Right ventricle myocardium inferior (tissue), 1 donor: ENCODE measurements at places on chromosomes 7 and 10. TPM values are rescaled to one million over a fixed set of nuclear protein-coding genes. Genes with fewer than 3 reads are reported as not detected.

GRCh38 chr7:81851413-81851812 lies 81.6 kb upstream of the HGF start:
- DNase-seq = no peak

Gene HOXA11
- total RNA-seq = not detected

DNA sequence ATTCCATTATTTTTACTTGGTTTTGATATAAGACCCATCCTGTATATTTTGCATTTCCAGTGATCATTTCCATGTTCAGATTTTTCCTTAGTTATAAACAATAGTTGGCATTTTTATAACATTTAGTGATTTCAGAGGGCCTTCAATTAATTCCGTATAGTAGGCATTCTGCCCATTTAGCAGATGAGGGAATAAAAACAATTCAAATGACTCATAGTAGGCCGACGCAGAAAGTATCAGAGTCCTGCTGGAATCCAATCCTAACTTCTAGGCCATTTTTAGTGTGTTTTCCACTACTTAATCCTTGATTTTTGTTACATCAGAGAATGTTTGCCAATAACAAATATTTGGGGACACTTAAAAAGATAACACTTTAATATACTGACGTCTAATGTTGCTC lies 15.4 kb downstream of the RNF32 start:
- DNase-seq = no peak

DNA sequence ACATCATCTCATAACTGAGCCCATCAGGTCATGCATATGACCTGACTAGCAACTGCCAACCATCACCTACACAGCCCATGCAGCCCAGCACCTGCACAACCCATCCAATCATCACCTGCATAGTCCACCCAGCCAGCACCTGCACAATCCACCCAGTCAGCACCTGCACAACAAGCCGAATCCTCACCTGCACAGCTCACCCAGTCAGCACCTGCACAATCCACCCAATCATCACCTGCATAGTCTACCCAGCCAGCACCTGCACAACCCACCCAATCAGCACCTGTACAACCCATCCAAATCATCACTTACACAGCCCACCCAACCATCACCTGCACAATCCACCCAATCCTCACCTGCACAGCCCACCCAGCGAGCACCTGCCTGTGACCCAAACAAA lies 33.4 kb upstream of the WDFY4 start:
- no peak for DNase-seq

GRCh38 chr7:42198974-42199668 lies 37.9 kb downstream of the GLI3 start:
- no peak for DNase-seq

GRCh38 chr10:119198438-119198837 lies 8.9 kb upstream of the GRK5 start:
- no peak for DNase-seq

- no peak for DNase-seq
These were observed 38.4 kb downstream of the ARID5B start for GRCh38 chr10:61939902-61940301.

GRCh38 chr7:106283831-106284713 lies 711 bp downstream of the NAMPT start:
- DNase-seq = peak; percentile 80

DNA sequence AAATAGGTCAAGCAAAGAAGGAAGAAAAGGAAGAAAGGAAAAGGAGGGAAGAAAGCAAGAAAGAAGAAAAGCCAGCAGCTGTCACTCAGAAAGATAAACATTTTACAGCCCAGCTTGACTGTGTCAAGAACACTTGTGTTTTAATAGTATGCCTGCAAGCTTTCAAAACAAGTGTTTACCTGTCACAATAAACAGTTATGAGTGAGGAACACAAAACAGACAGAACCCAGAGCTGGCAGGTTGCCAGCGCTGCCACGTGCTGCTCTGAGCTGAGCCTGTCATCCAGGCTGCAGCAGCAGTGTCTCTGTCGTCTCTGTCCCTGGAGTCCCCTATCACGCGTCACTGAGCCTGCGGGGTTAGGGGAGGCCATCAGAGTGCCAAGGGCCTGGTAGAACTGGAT lies 827.6 kb upstream of the AUTS2 start:
- peak; percentile 81 for DNase-seq

Gene COPS6
- total RNA-seq = 117 TPM

DNA sequence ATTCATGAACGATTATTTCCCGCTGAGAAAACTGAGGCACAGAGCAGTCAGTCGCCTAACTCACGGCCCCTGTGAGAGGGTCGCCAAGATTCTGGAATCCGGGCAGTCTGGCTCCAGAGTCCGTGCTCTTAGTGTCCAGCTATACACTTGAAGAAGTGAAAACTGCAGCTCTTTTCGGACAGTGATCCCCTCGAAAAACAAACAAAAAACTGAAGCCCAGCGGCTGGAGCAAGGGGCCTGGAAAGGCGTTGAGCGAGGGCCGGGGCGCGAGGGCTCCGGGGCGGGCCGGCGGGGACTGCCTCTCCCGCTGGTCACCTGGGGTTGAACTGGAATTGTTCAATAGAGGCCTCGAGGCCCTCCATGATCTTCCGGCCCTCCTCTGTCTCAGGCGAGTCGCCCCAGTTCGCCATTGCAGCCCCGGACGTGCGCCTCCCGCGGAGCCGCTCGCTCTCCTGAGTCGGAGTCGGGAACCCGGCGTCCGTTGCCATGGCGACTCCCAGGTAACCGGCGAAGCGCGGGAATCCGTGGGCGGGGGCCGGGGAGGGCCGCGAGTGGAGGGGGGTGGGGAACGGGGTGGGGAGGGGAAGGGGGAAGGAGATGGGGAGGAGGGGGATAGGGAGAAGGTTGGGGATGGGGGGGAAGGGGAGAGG lies 881 bp downstream of the C10orf67 start:
- peak; percentile 67 for DNase-seq

Gene CFAP46
- 0.57 TPM for total RNA-seq

Gene PLAU
- 8.5 TPM for total RNA-seq

Gene CTAGE6
- not detected for total RNA-seq

GRCh38 chr7:7190142-7190541 lies 7.8 kb downstream of the C1GALT1 start:
- DNase-seq = no peak

GRCh38 chr10:130656187-130656575 lies 520.0 kb downstream of the GLRX3 start:
- no peak for DNase-seq

Gene EFCAB10
- not detected for total RNA-seq

DNA sequence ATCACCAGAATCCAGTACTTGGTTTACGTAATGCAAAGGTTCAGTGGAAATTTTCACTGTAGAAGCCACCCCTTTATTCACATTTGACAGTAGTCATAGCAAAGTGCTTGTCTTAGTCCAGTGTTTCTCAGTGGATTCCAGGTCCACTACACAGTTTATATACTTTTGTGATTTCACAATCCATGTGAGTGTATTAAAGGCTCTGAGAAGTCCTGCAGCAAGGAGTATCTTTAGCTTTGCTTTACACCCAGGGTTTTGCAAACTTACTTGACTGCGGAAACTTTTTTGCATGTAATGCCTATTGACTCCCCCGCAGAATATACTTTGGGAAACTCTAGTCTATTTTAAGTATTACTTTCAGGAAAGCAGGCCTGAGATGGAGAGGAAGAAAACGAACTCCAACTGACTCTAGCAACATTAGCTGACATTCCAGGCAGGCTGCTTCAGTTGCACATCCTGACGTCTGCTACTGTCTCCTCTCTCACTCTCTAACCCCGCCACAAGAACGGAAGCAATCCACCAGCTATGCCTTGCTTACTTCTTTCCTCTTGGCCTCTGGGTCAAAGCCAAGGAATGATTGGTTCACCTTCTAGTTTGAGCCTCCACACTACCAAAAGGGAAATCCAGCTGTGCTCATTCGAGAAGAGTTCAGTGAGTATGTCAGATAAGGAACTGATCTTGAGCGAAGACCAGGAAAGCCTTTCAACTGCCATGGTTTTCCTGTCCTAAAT lies 6.2 kb downstream of the PLXNA4 start:
- no peak for DNase-seq

Gene C10orf105
- 0.05 TPM for total RNA-seq

GRCh38 chr10:67225226-67225625 lies 299.4 kb downstream of the LRRTM3 start:
- no peak for DNase-seq

Gene AKR1B15
- total RNA-seq = not detected
